ENCODE measurements at places on chromosomes 16 and 17.

DNA sequence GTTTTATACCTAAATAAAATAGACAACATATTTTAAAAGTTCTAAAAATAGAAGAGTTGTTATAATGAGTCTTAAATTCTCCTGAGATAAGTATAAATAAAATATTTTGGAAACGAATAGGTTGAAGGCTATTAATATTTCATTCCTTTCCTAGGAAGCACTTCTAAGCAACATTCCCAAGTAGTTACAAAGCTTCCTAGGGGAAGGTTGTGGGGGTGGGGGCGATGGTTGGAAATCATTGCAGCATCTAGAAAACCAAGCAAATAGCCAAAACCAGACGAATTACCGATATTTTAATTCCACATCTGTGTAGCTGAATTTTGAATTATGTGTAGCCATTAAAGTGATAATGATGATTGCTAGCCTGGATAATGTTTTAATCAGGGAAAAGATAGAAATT, 26.9 kb downstream of the PTRH2 start:
- DNase-seq, result no peak

DNA sequence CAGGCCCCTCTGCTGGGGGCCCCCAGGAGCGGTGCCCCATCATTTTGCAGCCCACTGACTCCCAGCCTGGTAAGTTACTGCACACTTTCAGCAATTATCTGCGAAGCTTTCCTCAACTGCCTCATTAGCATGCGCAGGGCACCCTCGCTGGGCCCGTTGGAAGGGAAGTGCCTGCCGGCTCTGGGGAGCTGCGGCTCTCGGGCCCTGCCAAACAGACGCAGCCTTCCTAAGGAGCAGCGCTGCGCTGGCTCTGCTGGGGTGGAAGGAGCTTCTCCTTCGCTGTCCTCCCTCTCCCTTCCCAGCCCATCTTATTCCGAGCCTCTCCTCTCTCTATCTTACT, 71.0 kb downstream of the RBBP6 start:
- DNase-seq, result no peak

GRCh38 chr16:11510178-11510973, 76.3 kb downstream of the LITAF start:
- no peak for DNase-seq

GRCh38 chr16:84283314-84284153, 11.1 kb upstream of the WFDC1 start:
- no peak for DNase-seq

DNA sequence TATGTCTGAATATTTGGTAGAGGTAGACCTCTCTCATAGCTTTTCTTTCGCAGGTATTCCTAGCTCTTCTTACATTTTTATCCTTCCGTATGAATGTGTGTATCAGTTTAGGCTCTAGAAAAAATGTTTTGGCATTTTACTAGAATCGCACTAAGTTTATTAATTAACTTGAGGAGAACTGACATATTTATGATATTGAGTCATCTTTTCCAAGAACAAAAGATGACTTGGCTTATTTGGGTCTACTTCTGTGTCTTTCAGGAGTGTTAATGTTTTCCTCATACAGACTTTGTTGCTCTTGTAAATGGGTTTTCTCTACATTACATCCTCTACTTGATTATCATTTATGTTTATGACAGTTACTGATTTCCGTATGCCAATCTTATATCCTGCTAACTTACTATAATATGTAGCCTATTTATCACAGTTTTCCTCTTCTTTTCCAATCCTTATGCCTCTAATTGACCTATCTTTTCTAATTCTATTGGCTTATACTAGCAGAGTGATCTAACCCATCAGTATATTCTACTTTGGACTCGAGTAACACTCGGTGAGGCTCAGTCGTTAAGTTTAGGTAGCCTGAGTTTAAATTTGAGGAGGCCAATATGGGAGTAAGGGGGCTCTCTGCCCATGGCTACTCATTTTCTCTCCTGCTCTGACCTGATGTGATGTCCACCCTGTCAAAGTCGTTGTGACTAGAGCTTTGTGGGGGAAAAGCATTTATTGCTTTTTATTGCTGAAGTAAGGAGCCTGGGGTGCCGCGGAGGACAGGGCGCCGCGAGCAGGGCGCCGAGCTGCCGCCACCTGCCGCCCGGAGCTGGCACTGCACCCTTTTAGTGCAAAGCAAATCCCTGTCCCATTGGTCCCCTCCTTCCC, 20.0 kb downstream of the ST6GALNAC1 start:
- peak; percentile 67 for DNase-seq

- no peak for DNase-seq
Observed at GRCh38 chr17:55648086-55648485, 74.6 kb downstream of the TMEM100 start.

GRCh38 chr17:75842411-75842810, 1.8 kb downstream of the UNC13D start:
- DNase-seq, result no peak
